AG08396 (cell line): ENCODE measurements at places on chromosomes 5 and 9.

- no peak for DNase-seq
These were observed 5.7 kb downstream of the SLC6A3 start for GRCh38 chr5:1439388-1440097.

- DNase-seq, result peak; percentile 10
These were observed 374.0 kb downstream of the ZNF608 start for GRCh38 chr5:124372457-124372856.

DNA sequence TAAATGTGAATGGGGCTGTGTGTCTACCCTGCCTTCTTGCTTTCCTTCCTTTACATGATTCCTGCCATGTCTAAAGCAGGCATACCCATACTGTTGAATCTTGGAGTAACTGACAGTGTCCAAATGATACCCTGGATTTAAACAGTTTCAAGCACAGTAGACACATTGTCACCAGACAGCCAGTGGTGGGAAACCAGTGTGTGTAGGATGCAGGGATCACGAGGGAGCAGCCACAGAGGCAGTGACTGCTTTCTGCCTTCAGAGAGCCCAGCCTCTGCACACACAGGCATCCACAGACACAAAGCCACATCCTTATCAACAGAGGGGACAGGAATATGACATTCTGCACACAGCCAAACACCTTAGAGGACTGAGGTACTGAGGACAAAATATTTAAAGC lies 184.2 kb upstream of the TBCA start:
- DNase-seq, result no peak

GRCh38 chr9:36141288-36141687 lies 4.8 kb downstream of the GLIPR2 start:
- DNase-seq, result no peak

GRCh38 chr9:115437418-115437817 lies 319.5 kb upstream of the TNC start:
- DNase-seq, result no peak

- no peak for DNase-seq
These were observed 4.6 kb upstream of the PHYHD1 start for GRCh38 chr9:128916204-128916603.

DNA sequence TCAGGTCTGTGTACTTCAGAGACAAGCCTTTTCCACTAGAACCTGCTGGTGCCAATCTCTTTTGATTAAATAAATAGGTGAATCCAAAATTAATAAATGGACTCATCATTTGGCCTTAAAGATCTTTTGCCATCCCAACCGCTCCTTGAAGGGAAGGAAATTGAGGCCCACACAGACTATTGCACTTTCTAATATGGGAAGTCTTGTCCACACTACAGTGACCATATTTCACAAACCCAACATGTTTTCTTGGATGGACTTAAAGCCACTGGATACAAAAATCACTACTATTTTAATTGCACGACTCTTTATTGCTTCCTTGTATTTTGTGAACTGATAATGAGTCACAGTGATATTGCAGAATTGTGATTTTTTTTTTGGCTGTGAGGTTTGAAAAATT lies 135.0 kb downstream of the DIRAS2 start:
- no peak for DNase-seq

GRCh38 chr5:150394131-150394530 lies 18.6 kb downstream of the CD74 start:
- DNase-seq, result no peak

DNA sequence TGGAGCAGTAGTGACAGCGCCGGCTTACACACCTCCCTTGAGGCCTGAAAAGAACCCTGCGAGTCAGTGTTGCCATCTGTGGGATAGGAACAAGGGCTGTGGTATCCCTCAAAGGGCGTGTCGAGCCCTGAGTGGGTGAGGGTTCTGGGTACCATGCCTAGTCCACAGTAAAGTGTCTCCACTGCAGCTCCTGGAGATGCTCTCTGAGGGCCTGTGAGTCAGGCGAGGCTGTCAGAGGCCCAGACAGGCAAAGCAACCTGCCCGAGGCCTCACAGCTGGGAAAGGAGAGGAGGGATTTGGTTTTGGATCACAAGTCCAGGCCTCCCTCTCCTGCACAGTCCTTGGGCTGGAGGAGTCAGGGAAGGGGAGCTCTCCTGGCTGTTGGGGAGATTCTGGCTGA lies 6.1 kb downstream of the PRRX2 start:
- no peak for DNase-seq

GRCh38 chr9:19408316-19408692 lies 505 bp upstream of the ACER2 start:
- DNase-seq, result no peak

DNA sequence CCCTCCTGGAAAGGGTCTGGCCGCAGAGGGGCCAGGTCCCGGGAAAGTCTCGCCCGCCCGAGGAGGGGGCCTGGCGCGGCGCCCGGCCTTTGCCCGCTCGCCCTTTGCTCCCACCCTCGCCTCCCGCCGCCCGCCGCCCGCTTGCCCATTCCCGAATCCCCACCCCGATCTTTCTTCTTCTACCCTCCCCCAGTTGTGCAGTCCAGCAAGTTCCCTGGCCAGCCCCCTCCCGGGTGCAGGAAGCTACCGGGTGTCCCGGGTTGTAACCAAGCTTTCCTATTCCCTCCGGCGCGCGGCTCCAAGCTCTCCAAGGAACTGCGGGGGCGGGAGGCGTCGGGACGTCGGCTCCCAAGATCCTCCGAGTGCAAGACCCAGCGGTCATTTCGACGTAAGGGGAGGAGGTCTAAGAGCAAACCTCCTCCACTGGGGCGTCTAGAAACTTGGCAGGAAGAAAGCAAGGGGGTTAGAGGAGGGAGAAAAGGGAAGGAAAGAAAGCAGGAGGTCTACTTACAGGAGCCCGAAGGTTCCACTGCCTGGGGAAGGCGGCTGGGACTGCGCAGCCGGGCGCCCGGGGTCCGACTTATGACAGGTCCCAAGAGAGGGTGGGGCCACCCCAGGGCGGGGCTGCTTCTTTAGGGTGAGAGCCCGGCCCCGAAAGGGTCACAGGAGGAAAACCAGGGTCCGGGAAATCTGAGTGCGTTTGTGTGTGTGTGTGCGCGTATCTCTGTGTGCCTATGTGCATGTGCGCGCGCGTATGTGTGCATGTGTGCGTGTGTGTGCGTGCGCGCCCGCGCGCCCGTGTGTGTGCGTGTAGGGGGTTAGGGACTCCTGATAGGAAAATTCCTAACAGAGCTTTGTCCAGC lies at the start of gene PTGR1:
TSS of gene PTGR1 (minus strand) at position 556 of the 863 bp plus-strand sequence. CDS start 2,225 bp downstream, outside the sequence.
- peak; percentile 90 for DNase-seq

- no peak for DNase-seq
These were observed 108.1 kb upstream of the SLC27A6 start for GRCh38 chr5:128857076-128857677.

GRCh38 chr5:177336603-177337494 lies 14.6 kb downstream of the LMAN2 start:
- no peak for DNase-seq

- DNase-seq, result no peak
These were observed 264.8 kb upstream of the KIF2A start for GRCh38 chr5:62041156-62041756.

GRCh38 chr5:172973931-172974330 lies 9.6 kb upstream of the ATP6V0E1 start:
- DNase-seq, result no peak

GRCh38 chr5:1801967-1802295 lies 724 bp downstream of the NDUFS6 start:
- no peak for DNase-seq

GRCh38 chr5:77316871-77317661 lies 106.6 kb downstream of the PDE8B start:
- no peak for DNase-seq

DNA sequence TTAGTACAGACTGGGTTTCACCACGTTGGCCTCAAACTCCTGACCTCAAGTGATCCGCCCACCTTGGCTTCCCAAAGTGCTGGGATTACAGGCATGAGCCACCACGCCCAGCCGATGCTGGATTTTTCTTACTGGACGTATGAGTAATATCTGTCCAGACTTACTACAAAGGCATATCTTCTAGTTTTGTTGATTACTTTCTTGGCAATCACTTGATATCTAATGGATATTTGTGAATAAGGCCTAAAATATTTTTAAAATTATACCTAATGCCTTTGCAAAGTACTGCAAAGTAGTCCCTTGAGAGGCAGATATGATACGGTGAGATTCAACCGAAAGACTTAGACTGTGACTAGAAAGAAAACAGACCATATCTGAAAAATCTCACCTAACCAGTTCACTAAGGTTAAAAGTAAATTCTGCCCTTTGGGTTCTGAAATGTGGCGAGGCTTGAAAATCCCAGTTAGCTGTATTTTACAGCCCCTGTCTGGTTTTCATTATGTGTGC lies 152.1 kb downstream of the GNAQ start:
- DNase-seq, result no peak

DNA sequence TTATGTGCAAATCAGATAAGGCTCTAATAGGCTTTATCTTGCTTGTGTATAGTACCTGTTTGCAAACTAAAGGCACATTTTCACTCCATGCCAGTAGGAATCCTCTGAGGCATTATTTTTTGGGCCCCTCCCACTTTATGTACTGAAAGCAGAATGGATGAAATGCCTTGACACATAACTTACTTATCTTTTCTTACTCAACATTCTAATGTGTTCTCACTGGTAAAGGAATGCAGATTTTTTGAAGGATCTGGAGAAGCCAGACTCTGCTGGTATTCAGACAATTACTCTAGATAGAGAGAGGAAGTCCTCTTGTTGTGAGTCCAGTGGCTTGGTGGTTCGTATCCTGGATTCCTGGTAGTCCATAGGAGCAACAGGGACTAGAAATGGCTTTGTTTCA lies 336.7 kb downstream of the CCDC171 start:
- DNase-seq, result peak; percentile 11

- no peak for DNase-seq
These were observed 180.8 kb downstream of the LURAP1L start for GRCh38 chr9:12955510-12956163.

- DNase-seq, result no peak
These were observed 13.1 kb downstream of the ROPN1L start for GRCh38 chr5:10454591-10455276.

- DNase-seq, result no peak
These were observed 87.9 kb upstream of the IFNK start for GRCh38 chr9:27436234-27436633.

DNA sequence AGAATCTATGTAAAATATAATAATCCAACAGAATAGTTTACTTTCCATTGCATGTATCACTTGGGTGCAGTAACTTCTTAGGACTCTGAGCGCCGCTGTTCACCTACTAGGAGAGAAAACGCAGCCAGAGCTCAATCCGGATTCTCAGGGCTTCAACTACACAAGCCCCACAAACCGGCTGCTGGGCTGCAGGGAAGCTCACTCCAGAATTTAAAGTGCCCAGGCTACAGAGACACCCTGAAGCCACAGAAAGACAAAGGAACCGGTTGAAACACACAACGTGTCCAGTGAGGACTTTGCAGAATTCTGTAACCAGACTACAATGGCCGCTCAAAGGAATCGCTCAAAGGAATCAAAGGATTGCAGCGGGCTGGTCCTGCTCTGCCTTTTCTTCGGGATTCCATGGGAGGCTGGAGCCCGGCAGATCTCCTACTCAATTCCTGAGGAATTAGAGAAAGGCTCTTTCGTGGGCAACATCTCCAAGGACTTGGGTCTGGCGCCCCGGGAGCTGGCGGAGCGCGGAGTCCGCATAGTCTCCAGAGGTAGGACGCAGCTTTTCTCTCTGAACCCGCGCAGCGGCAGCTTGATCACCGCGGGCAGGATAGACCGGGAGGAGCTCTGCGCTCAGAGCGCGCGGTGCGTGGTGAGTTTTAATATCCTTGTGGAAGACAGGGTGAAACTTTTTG lies at the start of gene PCDHGA10:
TSS of gene PCDHGA10 (plus strand) at position 134 of the 686 bp plus-strand sequence. CDS start at position 323, 189 bp downstream.
- DNase-seq, result peak; percentile 81

DNA sequence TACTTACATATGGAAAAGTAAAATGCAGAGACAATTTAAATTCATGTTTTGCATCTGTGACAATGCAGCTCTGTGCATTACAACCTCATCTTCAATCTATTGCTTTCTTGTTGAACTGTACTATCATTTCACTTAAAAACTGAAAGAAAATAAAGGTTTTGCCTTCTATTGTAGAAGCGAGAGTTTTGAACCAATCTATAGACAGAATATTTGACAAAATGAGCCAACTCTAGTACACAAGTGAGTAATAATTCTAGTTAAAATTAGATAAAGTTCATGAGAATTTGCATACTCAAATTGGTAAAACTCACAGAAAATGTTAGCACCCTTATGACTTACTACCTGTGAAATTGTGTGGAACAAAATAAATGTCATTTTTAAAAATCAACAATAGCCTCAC lies 123.7 kb downstream of the EDIL3 start:
- DNase-seq, result no peak

GRCh38 chr9:108844391-108844790 lies 11.4 kb downstream of the ACTL7B start:
- no peak for DNase-seq

- no peak for DNase-seq
These were observed 146.5 kb downstream of the FANCC start for GRCh38 chr9:95171001-95171400.

- no peak for DNase-seq
These were observed 8.5 kb upstream of the SPEF2 start for GRCh38 chr5:35608881-35609779.

GRCh38 chr5:55691265-55692105 lies 20.6 kb downstream of the SLC38A9 start:
- peak; percentile 58 for DNase-seq

DNA sequence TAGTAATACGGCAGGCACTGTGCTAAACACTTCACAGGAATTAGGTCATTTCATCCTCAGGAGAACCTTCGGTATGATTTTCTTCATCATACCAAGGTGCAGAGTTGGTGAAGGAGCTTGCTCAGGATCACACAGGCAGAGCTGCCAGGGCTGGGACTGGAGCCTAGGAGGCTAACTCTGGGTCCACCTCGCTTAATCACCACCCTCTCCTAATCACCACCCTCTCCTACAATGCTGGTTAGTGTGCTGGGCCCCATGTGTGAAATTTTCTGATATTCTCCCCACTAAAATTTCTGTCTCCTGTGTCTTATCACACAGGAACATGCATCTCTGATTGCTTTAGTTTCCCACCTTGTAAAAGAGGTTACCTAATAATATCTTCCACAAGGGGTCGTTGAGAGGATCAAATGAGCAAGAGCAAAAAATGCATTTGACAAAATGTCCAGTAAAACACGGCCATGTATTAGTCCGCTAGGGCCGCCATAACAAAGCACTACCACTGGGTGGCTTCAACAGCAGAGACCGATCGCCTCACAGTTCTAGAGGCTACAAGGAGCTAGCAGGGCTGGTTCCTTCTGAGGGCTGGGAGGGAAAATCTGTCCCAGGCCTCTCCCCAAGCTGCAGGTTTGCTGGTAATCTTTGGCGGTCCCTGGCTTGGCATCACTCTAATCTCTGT lies 128.2 kb upstream of the NFIB start:
- DNase-seq, result no peak

DNA sequence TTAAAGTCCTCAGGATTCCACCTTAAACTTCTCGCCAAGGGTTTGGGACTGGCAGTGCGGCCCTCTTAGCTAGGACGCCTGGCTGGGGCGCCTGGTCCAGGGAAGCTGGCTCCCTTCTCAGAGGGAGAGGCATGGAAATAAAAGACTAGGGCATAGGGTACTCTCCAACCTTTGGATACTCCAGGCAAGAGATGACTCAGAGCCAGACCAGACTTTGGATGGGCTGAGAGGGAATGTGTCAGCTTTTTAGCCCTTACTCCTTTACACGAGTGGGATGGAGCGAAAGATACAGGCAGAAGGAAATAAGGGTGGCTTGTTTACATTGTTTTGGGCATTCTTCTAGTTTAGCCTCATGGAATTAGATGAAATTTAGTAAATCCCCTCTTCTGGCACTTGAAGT lies 48.2 kb downstream of the IL31RA start:
- peak; percentile 31 for DNase-seq

- no peak for DNase-seq
These were observed 36.6 kb upstream of the SPTLC1 start for GRCh38 chr9:92151691-92152393.
